NB4 (cell line): ENCODE measurements at places on chromosomes 1 and 21.

DNA sequence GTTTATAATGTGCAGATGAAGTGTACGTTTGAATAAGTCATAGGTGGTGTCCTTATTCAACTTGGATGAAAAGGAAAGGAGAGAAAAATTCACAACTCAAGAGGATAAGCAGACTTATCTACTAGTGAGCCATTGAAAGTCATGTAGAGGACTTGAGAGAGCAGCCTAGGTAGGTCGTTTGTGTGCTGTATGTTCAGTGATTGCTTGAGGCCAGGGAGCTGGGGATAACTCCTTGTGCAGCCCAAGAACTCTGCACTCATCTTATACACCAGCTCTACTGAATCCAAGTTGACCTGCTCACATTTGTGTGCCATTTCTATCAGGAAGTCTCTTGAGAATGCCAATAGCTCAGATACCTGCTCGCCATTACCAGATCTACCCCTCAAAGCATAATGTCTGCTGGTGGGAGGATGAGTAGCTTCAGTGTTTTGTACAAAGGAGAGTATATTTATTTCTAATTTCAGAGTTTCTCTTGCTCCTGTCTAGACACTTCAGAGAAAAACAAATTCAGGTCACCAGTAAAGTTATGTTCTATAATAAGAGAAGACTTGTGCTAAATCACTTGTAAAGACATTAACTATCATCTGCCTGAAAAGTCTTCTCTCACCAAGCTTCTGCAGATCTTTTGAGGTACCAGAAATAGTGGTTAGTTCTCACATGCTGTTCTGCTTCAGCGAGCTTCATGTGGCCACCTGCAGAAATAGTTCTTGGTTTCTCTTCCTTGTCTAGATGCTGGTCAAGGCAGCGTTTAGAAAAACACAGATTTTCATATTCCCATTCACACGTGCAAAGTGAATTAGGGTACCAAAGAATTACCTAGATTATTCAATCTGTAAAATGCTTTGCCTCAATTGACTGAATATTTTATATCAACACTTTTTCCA, 10.8 kb downstream of the S1PR1 start:
- no peak for DNase-seq

DNA sequence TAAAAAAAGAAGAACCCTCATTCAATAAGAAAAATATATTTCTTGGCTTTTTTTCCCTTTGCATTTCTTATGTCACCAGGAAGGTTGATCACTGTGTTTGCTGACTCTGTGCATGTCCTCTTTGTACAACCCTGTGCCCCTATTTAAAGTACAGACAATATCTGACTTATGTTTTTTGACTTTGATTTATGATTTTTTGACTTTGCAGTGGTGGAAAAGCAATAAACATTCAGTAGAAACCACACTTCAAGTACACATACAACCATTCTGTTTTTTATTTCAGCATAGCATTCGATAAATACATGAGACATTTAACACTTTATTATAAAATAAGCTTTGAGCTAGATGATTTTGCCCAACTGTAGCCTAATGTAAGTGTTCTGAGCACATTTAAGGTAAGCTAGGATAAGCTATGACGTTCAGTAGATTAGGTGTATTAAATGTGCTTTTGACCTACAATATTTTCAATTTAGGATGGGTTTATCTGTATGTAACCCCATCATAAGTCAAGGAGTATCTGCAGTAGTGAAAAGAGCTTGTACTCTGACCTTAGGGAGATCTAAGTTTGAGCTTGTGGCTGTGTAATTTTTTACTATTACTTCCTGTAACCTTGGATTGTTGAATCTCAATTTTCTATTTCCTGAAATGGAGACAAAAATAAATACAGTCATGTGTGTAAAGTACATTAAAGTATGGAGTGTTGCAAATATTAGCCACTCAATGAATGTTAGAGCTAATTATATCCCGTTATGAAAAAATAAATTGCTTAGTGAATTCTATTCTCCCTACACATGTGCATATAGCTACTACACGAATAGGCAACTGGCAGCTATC, 1.2 kb downstream of the RNASEL start:
- DNase-seq, result no peak

DNA sequence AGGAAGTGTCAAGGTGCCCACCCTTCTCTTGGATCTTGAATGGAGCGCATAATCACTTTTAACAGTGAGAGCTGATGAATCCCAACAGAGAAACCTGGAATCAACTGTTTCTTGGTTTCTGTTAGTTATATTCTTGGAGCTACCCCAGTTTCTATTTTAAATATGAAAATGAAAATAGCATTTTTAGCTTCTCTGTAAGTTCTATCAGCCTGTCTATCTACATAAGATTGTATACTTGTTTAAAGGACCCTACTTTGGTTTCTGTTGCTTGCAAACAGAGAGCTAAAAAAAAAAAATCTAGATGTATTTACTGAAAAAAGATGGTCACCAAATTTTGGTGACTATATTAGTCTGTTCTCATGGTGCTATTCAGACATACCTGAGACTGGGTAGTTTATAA, 670.0 kb downstream of the NCAM2 start:
- DNase-seq, result no peak

DNA sequence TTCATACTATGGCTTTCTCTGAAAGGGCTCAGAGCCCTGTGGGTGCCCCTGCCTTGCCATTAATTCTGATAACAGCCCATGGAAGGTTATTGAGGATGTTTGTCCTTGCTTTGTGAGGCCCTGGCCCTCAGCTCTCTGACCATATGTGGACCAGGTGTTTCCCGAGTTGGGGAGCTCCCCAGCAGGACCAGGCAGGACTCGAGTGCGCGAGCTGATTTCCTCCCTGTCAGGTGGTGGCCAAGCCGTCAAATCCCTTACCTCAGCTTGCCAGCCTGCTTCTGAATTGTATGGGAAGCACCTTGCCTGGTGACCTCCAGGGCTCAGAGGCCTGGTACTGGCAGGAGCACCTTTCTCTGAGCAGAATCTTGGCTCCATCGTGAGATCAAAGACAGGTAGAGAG, 17.9 kb upstream of the SDE2 start:
- DNase-seq, result no peak

DNA sequence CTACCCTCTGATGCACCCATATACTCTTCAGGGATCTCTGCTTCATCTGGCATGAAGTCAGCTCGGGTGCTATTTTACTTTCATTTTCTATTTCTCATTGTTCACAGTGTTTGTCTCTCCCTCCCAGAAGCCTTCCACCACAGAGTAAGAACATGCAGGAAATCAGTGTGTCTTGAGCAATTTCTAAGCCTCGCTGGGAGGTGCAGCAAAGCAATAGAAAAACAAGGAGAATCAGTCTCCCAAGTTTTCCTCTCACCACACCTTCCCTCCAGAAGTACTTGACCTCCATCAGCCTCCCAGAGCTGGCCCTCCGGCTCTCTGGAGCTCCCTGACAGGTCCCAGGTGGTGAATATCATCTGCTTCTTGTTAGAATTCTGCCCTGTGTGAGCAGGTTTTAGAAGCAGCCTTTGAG, 594.7 kb upstream of the CAMK1G start:
- DNase-seq, result peak; percentile 72

DNA sequence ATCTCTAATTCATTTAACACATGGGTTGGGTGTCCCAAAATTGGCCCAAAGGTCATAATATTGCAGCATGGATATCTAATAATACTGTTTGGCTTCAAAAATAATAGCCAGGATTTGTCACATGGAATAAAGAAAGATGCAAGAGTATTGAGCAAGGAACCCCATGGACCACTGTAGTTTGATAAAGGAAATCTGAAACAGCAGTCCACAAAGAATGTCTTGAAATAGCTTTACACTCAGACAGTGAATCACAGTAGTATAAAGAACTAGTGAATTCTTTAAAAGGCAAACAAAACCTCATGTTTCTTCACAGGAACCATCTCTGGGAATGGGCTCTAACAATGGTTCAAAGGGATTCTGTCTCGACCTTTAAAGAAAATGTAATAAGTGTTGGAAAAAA, 576.1 kb upstream of the ZRANB2 start:
- no peak for DNase-seq

- DNase-seq, result no peak
Observed at GRCh38 chr1:92366040-92366395, 67.2 kb downstream of the RPAP2 start.
